A549 treated with GW870086 at 1 μM for 4 hours (cell line): ENCODE measurements at places on chromosomes 2 and 18. TPM values are rescaled to one million over a fixed set of nuclear protein-coding genes. Genes with fewer than 3 reads are reported as not detected.

WDR7 gene
- 3.2 to 3.9 TPM (median 3.5 TPM) in 5 replicates for total RNA-seq

B4GALT6 gene
- 4.5 to 7.5 TPM (median 6.4 TPM) in 5 replicates for total RNA-seq

RMDN2 gene
- total RNA-seq: 4.4 to 5.4 TPM (median 5.0 TPM) in 5 replicates

APLF gene
- 0.54 to 0.66 TPM (median 0.66 TPM) in 5 replicates for total RNA-seq

RBM43 gene
- 1.9 to 3.5 TPM (median 3.3 TPM) in 5 replicates for total RNA-seq
